ENCODE measurements at places on chromosomes 4 and X.

GRCh38 chr4:123236606-123237005 is 160.0 kb upstream of the SPRY1 start:
- no peak for DNase-seq

DNA sequence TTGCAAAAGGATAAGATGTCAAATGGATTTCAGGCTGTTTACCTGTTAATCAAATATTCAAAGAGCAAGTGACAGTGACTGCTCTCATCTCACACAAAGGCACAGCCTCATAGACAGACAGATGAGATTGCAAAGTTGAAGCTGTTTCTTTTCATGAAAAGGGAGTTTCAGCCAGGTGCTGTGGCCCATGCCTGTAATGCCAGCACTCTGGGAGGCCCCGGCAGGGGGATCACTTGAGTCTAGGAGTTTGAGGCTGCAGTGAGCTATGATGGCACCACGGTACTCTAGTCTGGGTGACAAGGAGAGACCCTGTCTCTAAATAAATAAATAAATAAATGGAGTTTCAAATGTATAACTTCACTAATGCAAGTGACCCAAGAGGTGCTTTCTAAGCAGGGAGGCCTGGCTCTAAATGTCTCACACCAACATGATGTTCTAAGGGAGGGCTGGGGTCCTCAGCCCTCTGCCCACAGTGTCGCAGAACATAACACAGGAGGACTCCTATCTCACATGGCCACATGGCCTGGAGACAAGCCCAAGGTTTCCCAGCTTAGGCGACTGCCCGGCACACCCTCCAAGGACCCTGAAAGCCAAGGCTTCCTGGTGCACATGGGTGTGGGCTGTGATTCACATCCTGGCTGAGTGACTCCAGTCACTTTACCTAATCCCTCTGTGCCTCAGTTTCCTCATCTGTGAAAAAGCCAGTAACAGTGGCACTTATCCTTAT is 26.8 kb downstream of the PPP2R2C start:
- no peak for DNase-seq

- no peak for DNase-seq
Measured at GRCh38 chr4:39032218-39033085, at the start of gene TMEM156. Gene TMEM156 (minus strand): TSS chr4:39032409. CDS start chr4:39032313, 96 bp downstream.

GRCh38 chr4:109174224-109174953 is 128.1 kb downstream of the COL25A1 start:
- no peak for DNase-seq

DNA sequence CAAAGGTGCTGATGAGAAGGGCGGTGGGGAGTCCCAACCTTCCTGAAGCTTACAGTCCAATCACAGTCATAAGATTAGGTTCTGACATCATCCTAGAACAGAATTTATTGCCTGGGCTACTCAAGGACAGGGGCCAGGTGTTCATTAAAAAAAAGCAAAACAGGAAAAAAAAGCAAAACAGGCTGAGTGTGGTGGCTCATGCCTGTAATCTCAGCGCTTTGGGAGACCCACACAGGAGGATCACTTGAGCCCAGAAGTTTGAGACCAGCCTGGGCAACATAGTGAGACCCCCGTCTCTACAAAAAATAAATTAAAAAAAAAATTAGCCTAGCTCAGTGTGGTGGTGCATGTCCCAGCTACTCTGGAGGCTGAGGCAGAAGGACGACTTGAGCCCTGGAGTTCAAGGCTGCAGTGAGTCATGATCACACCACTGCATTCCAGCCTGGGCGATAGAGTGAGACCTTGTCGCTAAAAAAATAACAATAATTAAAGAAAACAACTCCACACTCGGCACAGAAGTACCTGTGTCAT is 3.0 kb downstream of the RAB9A start:
- no peak for DNase-seq

GRCh38 chrX:82748906-82749505 is 759.1 kb upstream of the POU3F4 start:
- no peak for DNase-seq

GRCh38 chr4:89829470-89830138 is 7.4 kb downstream of the SNCA start:
- DNase-seq, result peak; percentile 36

GRCh38 chrX:155313766-155314165 is 20.6 kb downstream of the CLIC2 start:
- no peak for DNase-seq

DNA sequence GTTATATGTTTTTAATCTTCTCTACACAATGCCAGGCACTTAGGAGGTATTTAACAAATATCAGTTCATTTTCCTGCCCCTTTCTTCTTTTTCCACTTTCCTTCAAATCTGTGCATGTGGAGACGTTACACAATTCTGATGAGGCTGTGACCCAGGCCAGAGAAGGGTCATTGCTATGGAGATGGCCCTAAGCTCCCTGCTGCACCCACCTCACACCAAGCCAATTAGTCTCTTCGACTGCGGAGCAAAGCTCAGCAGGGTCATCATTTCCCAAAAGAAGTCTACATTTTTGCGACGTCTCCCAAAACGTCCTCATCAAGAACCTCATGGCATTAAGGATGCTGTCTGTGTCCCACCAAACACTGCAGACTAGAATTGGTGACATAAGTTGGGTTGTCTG is 28.9 kb upstream of the VEGFD start:
- no peak for DNase-seq

DNA sequence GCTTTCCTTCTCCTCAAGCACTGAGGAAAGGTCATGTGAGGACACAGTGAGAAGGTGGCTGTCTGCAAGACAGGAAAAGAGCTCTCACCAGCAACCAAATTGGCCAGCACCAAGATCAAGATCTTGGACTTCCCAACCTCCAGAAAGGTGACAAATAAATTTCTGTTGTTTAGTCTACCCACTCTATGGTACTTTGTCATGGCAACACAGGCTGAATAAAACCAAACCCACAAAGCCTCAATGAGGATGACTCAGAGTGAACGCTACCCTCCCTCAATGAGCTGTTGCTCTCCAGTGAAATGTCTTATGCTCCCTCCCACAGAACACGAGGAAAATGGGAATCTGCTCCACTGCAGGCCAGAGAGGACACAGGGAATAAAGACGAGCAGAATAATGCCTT is 244.1 kb downstream of the RAB28 start:
- no peak for DNase-seq

GRCh38 chr4:128332081-128332480 is 44.5 kb upstream of the PGRMC2 start:
- no peak for DNase-seq

DNA sequence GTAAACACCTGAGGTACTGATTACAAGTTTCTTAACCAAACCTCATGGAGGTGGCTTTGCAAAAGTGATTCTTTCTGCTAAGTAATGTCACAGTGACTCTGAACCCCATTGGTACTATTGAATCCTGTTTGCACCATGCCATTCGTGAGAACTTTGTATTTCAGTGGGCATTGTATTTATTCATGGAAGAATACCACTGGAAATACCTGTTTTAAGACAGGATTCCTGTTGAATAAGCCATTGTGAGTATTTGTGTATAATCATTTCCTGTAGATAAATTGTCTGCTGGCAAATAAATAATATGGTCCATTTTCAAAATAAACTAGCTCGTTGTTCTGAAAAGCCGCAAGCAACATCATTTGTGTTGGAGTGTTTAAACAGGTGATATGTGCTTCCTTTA is 136.4 kb upstream of the GUCY1A1 start:
- no peak for DNase-seq

DNA sequence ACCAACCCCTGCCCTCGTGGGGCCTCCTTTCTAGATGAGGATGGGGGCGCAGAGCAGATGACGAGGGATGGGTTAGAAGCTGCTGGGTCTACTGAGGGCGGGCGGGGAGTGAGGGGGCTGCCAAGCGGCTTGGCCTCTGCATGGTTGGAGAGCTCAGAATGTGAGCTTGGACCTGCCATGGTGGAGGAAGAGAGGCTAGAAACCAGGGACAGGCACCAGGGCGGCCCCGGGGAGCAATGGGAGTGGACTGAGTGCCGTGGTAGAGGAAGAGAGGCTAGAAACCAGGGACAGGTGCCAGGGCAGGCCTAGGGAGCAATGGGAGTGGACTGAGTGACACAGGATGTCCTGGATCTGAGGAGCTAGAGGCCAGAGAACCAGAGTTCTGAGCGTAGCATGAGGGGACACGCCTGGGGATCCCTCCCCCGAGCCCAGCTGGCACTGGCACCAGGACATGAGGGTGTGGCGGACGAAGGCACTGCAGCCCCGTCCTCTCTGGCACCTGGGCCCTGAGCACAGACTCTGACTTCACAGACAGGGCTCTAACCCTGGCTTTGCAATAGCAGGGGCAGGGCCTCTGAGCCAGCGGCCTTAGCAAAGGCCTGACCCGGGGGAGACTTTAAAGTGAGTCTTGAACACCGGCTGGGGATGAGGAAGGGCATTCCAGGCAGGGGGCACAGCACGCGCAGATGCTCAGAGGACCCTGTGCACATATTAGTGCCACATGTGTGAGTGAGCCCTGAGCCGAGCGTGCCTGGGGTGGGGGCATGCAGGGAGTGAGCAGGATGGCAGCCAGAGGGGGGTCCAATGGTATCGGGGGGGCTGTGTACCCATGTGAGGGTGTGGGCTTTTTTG is 214.0 kb upstream of the PSAPL1 start:
- no peak for DNase-seq

DNA sequence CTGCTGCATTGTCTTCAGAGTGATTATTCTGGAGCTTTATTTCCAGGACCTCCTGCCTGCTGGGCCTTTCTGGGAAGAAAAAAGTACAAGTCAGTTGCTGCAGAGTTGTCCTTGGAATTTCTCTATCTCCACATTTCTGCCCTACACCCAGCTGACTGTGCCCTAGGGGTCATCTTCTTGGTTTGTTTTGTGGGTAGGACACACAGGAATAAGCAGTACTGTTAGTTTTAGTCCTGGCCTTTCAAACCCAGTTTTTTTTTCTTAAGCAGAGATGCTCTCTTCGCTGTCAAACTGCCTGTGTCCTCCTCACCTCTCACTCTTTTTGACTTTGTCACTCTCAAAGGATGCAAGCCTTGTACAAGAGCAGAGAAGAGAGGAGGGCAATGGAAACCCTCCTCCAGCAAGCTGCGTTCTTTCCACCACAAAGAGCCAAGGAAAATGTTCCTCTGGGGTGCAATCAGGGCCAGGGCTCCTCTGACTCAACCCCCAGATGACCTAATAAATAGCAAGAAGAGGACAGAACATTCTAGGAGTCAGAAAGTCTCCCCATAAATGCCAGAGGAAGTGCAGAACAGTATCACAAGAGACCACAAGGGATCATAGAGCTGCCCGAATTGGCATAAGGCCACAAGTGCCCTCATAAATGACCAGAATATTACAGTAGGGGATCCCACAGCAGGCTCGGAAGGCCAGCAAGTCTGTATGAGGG is 186.2 kb downstream of the RCHY1 start:
- DNase-seq, result no peak

DNA sequence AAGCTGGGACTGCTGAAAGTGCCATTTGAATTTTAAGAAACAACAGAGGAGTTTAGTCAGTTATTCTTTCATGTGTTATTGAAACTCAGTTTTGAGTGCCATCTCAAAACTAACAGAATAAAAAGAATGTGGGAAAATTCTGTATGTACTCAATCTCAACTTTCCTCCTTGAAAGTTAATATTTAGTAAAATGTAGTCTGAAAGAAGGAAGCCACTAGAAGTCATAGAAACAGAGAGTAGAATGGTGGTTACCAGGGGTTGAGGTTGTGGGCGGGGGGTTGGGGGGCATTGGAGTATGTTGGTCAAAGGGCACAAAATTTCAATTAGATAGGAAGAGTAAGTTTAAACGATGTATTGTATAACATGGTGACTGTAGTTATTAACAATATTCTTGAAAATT is 628.3 kb upstream of the MAGEB2 start:
- no peak for DNase-seq

GRCh38 chr4:12139296-12139695 is 710.6 kb upstream of the HS3ST1 start:
- DNase-seq, result no peak

GRCh38 chrX:53263597-53264094 is 17.7 kb downstream of the IQSEC2 start:
- no peak for DNase-seq

- no peak for DNase-seq
Measured at GRCh38 chr4:109967798-109968520, 55.3 kb downstream of the EGF start.

DNA sequence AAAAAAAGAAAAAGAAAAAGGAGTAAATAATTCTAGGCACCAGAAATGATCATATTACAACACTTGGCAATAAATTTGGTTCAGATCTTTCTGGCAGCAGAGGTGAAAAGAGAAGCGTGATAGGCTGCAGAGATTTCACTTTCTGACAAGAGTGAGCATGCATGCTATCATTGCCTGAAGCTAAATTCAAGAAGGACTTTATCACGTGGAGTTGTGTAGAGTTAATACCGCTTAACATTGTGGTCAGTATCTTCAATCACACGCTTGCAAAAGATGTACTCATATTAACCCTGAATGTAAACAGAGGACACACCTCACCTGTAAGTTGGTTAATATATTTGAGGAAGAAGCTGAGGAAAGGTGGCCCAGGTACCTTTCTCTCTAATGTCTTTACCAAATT is 31.4 kb upstream of the RBPJ start:
- DNase-seq, result no peak

DNA sequence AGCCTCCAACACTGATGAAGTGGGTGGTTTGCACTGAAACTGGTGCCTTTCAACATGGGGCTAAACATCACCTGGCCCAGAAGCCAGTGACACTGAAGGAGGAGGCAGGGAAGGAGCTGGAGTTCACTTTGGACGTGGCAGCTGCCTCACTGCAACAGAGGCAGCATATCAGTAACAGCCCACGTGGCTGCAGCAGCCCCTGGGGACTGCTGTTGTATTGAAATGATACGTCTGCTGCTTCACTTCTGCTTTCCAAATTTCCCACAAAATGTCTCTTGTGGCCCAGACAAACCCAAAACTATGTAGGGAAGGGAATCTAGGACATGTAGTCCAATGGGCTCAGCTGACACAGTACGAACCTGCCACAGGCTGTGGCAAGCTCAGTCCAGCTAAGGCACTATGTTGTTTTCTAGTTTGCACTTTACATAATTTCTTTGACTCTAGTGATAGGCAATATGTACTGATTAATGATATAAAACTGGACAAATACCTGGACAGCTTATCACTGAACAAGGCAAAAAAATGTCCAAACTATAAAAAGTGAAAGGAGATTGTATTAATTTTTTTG is 84.7 kb upstream of the RAPGEF2 start:
- peak; percentile 46 for DNase-seq

GRCh38 chr4:108742451-108743420 is 20.1 kb downstream of the ETNPPL start:
- DNase-seq, result no peak

- DNase-seq, result no peak
Measured at GRCh38 chrX:150411656-150412055, 48.5 kb downstream of the MAMLD1 start.

DNA sequence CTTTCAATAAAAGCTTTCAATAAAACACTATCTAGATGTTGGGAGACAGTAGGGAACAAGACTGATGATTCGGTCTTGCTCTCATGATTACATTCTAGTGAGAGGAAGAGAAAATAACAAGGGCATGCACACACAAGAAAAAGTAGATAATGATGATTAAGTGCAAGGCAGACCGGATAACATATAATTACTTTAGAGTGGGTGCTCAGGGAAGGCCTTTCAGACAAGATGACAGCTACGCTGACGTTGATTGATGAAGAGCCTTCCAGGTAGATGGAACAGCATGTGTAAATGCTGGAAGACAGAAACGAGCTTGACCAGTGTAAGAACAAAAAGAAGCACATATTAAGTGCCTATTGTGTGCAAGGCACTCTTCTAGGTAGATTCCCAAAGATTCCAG is 43.4 kb downstream of the TXK start:
- no peak for DNase-seq

GRCh38 chr4:107066621-107067020 is 30.5 kb upstream of the DKK2 start:
- no peak for DNase-seq

- DNase-seq, result no peak
Measured at GRCh38 chrX:55167124-55167803, 52.9 kb upstream of the PAGE5 start.

Measured in femur (tissue), 1 donor.